ENCODE measurements at places on chromosomes 7 and 10.
A peak's percentile ranks its signal among the peaks of the same experiment; 100 is the strongest.

DNA sequence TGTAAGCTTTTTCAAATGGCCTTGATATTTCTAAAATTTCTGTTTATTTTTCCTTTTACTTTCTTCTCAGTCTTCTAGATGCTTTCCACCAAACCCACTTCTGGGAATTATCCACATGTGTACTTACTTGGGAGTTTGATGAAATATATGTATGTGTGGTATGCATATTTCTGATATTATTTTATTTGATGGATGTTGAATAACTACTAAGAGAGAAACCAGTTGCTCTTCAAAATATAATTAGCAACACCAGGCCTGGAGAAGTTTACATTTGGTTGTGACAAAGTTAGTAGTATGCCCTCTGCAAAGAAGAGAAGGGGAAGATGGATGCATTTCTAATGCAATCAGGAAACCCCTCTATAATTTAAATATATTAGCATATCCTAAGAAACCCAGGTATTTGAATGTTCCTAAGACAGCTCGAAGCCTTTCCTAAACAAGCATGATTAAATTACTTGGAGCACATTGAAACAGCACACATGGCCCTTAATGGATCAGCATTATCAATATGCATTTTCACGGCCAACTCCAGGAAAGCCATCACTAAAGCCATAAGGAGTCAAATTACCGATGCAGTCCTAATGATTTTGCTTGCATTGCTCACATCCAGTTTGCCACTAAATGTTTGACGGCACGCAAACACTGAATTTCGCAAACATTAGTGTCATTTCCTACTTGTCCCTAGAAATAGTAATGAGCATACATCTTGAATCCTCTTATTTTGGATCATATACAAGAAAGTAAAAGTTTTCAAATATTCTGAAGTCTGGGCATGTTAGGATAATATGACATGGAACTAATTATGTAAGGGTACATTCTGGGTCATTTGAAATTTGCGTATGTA lies 393.8 kb downstream of the EXOC4 start:
- DNase-seq = no peak

DNA sequence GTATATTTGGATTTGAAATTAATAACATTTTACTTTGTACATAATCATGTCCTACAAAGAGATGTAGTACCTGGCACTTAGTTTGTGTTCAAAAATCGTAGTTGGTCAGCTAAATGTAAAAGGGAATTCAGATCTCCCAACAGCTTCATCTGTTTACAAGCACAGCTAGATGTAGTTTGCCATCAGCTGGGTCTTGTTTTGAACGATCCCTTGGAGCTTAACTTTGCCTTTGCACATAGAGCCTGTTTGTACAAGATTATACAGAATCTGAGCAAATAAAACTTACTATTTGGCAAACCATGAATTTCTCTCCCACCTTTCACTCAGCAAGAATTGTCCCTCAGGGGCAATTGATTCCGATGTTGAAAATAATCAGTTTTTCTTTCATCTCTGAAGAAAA lies 36.1 kb upstream of the ADD3 start:
- DNase-seq = no peak

DNA sequence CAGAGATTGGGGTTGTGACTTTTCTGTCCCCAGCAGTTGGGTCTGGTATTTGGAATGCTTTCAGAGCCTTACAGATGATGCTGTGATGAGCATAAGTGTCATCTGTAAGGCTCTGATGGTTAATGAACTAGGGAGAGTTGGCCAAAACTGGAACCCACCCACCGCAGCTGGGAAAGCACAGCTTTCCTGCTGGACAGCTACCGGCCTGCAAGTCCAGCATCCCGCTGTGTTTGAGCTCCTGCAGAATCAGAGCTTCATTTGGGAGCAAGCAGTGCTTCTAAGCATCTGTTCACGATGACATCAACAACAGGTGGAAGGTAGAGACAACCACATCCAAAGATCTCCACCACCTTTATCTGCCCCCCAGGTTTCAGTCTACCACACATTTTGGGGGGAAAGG lies 11.7 kb downstream of the UCN3 start:
- DNase-seq = no peak

DNA sequence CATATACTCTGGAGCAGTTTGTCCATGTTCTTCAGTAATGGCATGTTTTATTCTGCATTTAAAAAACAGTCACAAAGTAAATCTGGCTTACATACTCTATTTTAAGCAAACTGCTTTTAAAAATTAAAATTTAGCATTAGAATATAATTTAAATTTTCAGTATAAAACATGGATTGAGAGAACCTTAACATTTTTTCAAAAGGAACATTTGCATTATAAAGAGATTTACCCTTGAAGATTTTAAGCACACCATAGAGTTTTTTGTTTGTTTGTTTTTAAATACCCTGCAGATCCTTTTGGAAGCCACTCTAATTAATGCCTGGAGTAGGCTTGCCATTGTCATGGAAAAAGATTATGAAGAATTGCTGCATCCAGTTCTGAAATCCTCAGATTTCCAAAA lies 70.4 kb downstream of the ZNRF2 start:
- no peak for DNase-seq

DNA sequence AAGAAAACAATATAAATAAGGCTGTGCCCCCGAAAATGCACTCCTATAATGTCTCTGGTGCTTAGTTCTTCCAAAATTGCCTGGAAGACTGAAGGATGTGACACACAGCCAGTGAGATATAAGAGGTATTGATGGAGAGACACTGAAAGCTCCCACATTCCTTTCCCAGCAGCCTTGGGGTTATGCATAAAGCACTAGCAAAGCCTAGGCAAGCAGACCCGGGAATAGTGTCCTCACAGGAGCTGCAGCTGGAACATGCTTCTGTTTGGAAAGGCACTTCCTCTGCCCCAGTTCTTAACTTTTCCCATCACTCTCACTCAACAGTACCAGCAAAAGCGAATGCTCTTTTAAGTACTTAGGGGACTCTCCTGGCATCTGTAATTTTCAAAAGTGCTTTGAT lies 178.0 kb downstream of the AMPH start:
- peak; percentile 25 for DNase-seq

DNA sequence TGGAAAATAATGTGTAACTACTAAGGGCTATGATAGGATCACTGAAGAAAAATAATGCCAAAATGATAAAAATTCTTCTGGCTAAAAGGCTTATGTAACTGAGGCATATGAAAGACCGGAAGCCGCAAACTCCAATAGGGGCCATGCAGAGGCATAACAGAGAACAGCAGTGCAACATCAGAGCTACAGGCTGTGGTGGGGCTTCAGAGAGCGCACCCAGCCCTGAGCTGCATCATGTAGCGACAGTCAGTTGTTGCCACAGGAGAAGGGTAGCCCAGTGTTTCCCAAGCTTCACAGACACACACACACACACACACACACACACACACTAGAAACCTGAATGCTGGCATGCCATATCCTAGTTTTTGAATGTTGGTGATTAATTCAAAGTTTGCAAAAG lies 9.3 kb downstream of the LLCFC1 start:
- DNase-seq = no peak
